HS-5 (cell line): ENCODE measurements at places on chromosomes 5 and 9.

GRCh38 chr9:4353236-4353635 is 53.4 kb upstream of the GLIS3 start:
- DNase-seq: no peak

DNA sequence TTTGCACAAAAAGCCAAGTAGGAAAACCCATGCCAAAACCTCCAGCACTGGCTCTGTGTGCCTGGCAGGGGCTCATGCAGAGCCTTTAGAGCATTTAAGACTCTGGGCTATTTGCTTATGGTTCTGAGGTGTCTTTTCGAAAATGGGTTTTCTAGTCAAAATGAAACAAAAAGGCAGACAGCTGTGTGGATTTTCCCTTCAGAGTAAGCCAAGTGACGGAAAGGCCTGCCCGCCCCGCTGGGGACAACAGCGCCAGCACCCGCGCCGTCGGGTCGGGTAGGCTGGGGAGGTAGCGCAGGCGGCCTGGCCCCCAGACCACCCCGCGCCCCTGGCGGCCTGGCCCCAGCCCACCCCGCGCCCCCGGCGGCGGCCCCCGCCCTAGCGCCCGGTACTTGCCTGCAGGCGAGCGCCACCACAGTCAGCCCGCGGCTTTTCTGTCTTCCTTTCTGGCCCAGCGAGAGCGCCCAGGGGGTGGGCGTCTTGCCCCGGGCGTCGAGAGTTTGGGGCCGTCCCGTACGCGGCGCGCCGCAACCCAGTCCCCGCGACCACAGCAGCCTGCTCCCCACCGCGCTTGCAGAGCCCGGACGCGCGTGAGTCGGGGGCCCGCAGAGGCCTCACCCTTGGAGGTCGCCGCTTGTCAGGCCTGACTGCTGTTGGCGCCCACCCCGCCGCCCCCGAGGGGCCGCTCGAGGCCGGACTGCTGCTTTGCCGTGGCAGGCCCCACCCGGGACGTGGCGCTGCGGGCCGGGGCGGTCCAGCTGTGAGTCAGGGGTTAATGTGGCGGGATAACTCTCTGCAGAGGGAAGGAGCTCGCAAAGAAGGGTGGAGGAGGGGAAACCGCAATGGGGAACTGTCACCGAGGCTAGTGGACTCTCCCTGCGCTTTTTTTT is at the start of gene TICAM2:
Gene TICAM2 (minus strand): TSS at position 779 of the 890 bp plus-strand sequence. CDS start 21,223 bp downstream, outside the sequence.
- DNase-seq: no peak

DNA sequence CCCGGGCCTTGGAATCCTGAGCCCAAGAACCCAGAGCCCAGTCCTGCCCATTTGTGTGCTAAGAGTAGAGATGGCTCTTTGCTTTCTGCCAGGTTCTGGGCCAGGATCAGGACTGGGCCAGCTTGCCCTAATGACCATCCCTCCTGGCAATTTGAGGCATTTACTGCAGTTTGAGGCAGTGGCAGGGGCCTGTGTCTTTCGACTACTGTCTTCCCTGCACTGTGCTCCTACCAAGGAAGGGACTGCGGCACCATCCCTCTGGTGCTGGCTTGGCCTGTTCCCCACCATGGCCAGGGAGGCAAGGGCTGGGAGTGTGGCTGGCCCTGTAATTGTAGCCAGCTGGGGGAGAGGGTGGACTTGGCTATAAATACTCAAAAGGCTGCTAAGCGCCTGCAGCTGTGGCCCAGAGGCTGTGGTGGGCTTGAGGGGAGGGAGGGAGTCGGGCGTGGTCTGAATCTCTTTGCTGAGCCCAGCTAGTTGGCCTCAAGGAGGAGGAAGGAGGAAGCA is 4.6 kb downstream of the ENHO start:
- DNase-seq: no peak

GRCh38 chr5:10593531-10594181 is 29.8 kb downstream of the ANKRD33B start:
- DNase-seq: no peak

GRCh38 chr5:87872986-87873385 is 395.7 kb downstream of the TMEM161B start:
- DNase-seq: no peak

DNA sequence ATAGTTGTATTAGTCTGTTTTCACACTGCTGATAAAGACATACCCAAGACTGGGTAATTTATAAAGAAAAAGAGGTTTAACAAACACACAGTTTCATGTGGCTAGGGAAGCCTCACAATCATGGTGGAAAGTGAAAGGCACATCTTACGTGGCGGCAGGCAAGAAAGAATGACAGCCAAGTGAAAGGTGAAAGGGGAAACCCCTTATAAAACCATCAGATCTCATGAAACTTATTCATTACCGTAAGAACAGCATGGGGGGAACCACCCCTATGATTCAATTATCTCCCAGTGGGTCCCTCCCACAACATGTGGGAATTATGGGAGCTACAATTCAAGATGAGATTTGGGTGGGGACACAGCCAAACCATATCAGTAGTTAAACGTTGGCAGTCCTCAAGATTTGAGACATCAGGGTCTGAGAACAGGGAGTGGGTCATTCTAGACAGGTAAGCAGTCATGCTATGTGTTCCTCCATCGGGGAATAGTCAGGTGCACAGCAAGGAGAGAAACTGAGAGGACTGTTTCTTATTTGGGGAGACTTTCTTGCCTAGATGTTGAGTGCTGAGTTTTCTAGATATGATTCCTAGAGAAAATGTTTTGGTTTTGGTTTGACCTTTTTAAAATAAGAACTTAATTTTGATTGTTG is 45.8 kb upstream of the ENTREP1 start:
- no peak for DNase-seq

GRCh38 chr9:131618785-131619184 is 73.5 kb downstream of the PRRT1B start:
- DNase-seq: no peak

DNA sequence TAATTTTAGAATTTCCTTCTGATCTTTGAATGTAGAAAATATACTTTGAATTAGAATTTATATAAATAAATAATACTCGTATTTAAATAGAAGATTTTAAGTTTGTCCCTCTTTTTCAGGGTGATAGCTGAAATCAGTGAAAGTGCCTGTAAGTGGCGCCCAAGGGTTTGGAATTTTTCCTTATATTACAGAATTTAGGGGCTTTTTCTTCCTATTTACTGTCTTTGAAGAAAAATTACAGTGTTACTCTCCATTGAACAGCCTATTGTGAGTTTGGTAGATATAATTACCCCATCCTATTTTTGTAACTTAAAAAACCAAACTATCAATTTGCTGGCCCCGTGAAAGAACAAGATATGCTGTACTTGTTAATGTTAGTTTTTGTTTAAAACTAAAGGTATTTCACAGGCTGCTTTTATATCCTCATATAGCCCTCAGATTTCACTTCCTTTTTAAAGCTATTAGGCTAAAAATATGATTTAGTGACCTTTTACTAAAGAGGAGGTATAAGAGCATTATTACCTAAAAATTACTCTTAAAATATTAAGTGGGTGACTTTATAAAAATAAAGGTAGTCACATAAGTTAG is 3.2 kb downstream of the MAP3K1 start:
- no peak for DNase-seq

DNA sequence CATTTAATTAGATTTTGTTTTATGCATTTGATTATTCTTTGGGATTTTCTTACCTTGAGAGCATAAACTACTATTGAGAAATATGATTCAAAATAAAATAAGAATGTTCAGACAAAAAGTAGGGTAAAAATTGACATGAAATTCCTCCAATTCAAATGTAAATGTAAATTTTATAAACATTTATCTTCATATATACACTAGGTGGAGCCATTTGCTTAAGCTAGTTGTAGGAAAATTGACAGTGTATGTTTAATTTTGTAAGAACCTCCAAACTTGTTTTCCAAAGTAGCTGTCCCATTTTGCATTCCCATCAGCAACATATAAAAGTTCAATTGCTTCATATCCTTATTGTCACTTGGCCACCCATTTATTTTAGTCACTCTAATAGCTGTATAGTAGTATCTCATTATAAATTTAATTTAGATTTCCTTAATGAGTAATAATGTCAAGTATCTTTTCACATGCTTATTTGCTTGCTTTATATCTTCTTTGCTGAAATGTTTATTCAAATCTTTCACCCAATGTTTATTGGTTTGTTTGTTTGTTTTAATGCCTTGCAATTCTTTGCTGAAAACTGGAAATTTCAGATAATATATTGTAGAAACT is 37.6 kb upstream of the SLCO6A1 start:
- DNase-seq: no peak

- DNase-seq: no peak
Observed at GRCh38 chr9:126720036-126720435, 84.8 kb upstream of the ZBTB43 start.

DNA sequence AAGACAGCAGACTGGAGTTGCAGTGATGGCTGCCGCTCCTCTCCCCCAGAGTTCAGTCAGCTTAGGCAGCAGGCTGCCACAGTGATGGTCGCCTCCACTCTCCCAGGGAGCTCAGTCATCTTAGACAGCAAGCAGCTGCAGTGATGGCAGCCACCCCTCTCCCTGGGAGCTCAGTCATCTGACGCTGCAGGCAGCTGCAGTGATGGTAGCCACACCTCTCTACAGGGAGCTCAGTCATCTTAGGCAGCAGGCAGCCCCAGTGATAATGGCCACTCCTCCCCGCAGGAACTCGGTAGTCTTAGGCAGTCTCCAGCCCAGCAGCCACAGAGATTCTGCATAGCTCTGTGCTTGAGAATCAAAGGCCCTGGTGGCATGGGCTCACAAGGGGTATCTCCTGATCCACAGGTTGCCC is 582.7 kb downstream of the DTWD2 start:
- DNase-seq: no peak

DNA sequence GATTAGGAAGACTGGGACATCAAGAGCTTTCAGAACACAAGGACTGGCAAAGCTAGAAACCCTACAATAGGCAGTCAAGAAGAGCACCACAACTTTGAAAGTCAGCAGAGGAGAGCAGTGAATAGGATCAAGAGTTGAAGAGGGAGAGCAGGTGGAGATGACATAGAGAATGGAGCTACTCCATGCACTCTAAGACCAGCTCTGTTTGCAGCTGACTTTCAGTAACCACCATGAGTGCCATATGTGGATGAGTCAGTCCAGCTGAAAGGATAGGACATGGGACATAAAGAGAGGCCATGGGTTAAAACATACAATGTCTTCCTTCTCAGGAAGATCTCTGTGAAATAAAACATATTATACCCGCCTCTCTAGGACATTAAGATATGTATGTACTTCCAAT is 289.1 kb upstream of the KLF4 start:
- DNase-seq: no peak

GRCh38 chr5:72644296-72644695 is 137.1 kb upstream of the ZNF366 start:
- no peak for DNase-seq

DNA sequence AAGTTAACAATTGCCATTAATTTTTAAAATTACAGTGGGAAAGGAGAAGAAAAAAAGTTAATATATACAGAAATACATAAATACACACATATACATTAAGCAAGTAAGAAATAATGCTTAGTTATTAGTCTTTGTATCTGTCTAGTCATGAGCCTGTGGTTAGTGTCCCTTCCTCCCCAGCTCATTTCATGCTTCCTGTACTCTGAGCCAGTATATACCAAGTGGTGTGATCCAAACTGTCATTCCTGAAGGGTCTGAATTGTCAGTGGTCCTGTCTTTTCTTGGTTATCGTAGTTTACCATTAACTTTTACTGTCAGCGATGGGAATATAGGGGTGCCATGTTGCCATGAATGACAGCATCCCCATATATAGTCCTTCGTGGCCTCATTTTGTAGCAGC is 24.2 kb upstream of the STOM start:
- DNase-seq: no peak

GRCh38 chr9:103942651-103943050 is 151.5 kb upstream of the SMC2 start:
- no peak for DNase-seq

DNA sequence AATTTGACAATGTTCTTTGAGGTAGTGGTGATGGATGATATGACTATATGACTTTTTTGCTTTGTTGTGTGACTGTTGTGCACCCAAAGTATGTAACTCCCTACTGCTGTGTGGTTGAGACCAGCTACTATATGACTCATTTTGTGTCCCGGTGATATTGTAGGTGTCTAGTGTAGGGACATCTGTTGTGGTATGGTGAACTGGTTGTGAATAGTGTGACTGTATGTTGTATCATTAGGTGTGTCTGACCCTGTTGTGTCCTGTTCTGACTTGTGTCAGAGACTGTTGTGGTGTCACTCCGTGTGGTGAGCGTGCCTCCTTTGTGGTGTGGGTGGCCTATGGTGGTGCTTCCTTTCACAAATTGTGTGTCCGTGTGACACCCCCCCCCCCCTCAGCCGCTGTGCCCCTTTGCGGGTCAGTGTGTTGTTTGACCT is 11.2 kb upstream of the CXXC5 start:
- no peak for DNase-seq
